ENCODE measurements at places on chromosomes 1 and 21.

- H3K27me3 ChIP-seq: no peaks in the 10 kb centered on the region
- no peaks in the 10 kb centered on the region for H3K36me3 ChIP-seq
- no peak overlapping the region for H3K4me3 ChIP-seq
- DNase-seq: no peak
Observed at GRCh38 chr1:36513676-36514473, 31.2 kb upstream of the CSF3R start.

DNA sequence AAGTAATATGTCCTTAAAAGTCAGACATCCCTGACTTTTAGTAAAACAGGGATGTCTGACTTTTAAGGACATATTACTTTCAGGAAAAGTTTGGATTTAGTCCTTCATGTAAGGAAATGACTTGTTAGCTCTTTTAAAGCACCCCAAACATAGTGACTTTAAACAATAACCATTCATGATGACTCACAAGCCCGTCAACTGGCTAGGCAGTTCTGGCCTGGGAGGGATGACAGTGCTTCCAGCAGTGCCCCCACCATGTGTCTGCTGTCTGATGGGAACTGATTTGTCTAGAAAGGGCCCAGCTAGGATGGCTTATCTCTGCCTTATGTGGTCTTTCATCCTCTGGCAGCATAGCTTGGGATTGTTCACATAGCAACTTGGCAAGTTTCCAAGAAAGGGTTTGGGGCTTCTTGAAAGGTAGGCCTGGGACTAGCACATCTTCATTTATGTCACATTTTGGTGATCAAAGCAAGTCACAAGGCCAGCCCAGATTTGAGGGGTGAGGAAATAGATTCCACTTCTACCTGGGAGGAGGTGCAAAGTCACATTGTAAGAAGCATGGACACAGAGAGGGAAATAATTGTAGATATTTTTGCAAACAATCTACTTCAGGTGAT is 143.5 kb downstream of the C1orf94 start:
- no peaks in the 10 kb centered on the region for H3K36me3 ChIP-seq
- H3K27ac ChIP-seq: no peak overlapping the region
- no peak for DNase-seq

GRCh38 chr1:162680419-162681121 is 48.3 kb downstream of the DDR2 start:
- no peaks in the 10 kb centered on the region for H3K36me3 ChIP-seq
- no peak overlapping the region for H3K27ac ChIP-seq
- no peaks in the 10 kb centered on the region for H3K27me3 ChIP-seq
- no peak overlapping the region for H3K4me3 ChIP-seq

DNA sequence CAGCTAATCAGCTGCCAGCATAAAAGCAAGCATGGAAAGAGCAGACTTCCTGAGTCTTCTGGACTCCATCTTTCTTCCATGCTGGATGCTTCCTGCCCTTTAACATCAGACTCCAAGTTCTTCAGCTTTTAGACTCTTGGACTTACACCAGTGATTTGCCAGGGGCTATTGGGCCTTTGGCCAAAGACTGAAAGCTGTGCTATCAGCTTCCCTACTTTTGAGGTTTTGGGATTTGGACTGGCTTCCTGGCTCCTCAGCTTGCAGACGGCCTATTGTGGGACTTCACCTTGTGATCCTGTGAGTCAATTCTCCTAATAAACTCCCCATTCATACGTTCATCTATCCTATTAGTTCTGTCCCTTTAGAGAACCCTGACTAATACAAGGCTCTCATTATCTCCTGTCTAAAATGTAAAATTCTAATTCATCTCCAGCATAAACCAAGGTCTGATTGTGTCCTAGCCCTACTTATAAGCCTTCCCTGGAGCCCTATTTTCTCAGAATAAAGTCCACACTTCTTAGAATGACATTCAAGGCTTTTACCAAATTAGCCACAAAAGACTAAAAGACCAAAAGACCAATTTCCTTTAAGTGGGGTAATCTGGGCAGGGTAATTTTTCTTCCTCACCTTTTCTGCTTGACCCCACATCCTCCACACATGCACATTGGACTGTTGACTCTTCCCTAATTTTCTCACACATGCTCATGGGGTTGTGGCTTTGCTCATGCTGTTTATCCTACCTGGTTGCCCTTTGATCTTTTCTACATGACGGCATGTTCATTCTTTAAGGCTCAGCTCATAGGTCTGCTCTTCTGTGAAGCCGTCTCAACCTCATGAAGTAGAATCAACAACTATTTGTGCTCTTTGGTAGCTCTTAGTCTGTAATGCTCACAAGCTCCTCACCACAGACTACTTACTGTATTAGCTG is 18.1 kb upstream of the ENAH start:
- H3K36me3 ChIP-seq: no peaks in the 10 kb centered on the region
- no peak overlapping the region for H3K4me3 ChIP-seq
- DNase-seq: no peak
- no peak overlapping the region for H3K27ac ChIP-seq

GRCh38 chr1:76068542-76068941 is 6.0 kb upstream of the ST6GALNAC3 start:
- H3K4me3 ChIP-seq: no peak overlapping the region
- H3K27ac ChIP-seq: no peak overlapping the region
- DNase-seq: no peak
- no peaks in the 10 kb centered on the region for H3K36me3 ChIP-seq
- no peaks in the 10 kb centered on the region for H3K27me3 ChIP-seq
- no peaks in the 10 kb centered on the region for H3K4me1 ChIP-seq

DNA sequence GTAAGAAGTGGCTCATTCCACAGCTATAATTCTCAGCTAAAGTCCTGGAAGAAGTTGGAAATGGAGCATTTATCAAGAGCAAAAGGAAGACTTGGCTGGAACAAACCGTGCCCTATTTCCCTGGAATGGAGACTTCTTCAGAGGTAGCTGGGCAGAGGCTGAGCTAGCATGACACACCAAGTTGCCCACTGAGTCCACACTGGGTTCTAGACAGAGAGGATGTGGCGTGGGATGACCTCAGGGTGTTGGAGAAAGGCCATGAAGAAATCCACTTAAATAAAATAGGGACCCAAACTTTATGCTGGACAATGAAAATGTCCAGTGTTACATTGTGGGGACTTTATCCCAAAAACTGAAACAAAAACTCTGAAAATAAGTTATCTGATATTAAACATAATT is 116.2 kb downstream of the KCNJ6 start:
- no peak overlapping the region for H3K27ac ChIP-seq
- H3K36me3 ChIP-seq: no peaks in the 10 kb centered on the region
- no peaks in the 10 kb centered on the region for H3K27me3 ChIP-seq
- H3K4me1 ChIP-seq: no peaks in the 10 kb centered on the region

Data from upper lobe of left lung (tissue), 6 donors.